ENCODE measurements at places on chromosomes 5 and 9.

DNA sequence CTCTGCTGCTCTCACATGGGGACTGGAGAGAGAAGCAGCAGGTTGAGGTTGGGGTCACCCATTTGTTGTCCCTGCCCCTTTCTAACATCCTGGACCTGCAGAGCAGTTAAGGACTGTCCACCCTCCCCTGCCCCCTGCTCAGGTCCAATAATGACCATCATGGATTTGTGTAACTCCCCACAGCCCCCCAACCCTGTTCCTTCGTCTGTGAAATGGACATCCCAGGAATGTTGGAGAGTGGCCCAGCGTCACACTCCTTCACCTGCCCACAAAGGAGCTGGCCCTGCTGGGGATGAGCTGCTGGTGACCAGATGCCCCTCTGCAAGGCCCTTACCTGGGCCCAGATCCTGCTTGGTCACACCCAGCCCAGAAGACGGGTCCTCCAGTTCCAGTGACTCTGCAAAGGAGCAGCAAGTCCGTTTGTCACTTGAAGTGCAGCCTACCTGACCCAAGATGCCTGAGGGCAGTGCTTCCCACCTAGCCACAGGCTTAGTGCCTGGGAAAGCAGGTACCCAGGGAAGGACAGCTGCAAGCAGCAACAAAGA, 10.4 kb downstream of the CD74 start:
- DNase-seq: no peak

GRCh38 chr9:123091459-123091858, 58.0 kb downstream of the GPR21 start:
- DNase-seq: no peak

DNA sequence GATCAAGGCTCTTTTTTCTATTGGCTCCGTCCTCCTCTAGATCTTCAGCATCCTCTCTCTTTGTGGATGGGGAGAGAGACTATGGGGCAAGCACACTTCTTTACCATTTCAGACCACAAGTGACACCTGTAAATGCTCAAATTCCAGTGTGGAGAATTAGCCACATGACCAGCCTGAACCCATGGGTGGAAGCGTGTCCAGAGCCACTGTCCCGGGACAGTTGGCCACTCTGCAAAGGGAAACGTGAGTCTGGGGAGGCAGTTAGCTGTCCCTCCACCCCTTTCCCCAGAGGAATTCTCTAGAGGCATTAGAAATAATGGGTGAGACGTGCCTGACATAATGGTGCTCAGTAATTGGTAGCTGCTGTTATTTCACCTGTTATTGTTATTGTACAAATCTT, 40.9 kb downstream of the AMBP start:
- DNase-seq: no peak

GRCh38 chr9:121698627-121699570, 47.5 kb downstream of the DAB2IP start:
- DNase-seq: no peak

GRCh38 chr9:4927043-4927471, 58.0 kb upstream of the JAK2 start:
- DNase-seq: no peak
